ENCODE measurements at places on chromosomes 12 and 14.

GRCh38 chr12:20486233-20486632, 117.9 kb downstream of the PDE3A start:
- no peak for DNase-seq

- DNase-seq = no peak
These were observed 334 bp upstream of the TMEM132C start for GRCh38 chr12:128266541-128267130.

GRCh38 chr12:38141239-38141638, 175.3 kb upstream of the ALG10B start:
- no peak for DNase-seq

- DNase-seq = no peak
These were observed 55.3 kb downstream of the DERA start for GRCh38 chr12:15966426-15966825.

DNA sequence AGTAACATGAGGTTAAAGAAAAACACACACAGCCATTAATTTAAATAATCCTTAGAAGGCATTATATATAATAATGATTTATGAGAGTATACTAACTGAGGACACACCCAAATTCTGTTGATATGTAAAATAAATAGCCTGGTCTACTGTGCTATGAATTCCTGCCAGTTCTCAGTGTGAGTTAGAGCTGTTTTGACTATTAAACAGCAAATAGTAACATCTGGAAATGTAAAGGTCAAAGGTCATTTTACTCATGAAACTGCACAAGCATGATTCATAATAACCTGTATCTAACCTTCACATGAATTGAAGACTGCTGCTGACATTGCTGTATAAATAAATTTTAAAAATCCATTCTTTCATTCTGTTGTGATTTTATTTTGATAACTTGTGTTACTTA, 966.7 kb downstream of the SLC6A15 start:
- DNase-seq = no peak

- no peak for DNase-seq
These were observed 70.4 kb upstream of the KITLG start for GRCh38 chr12:88650715-88651114.

DNA sequence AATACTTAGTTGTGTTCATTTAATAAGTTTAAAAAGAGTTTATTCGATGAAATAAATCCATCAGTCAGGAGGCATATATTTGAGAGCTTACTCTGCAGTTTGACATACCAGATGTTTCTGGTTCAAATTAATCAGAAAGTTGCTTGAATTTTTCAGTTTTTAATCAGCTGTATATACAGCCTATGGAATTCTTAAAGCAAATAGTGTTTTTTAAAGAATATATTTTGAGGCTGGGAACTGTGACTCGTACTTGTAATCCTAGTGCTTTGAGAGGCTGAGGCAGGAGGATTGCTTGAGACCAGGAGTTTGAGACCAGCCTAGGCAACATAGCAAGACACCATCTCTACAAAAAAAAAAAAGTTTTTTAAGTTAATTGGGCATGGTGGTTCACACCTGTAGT, 112.1 kb downstream of the MON2 start:
- DNase-seq = no peak

DNA sequence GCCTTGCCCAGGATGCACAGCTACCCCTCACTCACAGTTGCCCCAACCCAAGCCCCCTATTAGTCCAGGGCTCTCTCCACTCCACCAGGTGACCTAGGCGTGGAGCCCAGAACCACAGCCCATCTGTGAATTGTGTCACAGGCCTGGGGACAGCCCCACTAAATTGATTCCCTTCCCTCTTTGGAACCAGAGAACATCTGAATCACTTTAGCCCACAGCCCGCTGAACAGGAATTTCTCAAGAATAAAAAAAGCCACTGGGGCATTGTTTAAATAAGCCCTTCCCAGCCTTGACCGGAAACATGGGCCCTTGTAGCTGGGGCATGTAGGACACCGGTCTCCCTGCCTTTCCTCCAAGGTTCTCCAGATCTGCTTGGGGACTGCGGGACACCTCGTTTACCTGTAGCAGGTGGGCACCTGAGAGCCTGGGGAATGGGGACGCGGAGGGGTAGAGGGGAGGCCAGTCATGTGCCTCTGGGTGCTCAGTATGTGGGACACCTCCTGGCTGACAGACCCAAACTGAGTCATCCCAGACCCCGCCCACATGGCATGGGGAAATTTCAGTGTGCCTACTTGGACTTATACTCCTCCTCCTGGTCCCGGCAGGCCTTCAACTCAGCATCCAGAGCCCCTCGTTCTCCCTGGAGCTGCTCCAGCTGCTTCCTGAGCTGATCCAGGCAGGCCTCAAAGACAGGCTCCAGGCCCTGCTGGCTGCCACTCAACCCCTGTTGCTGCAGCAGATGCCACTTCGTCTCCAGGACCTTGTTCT, 1.3 kb downstream of the KRT78 start:
- DNase-seq = no peak

GRCh38 chr12:58887068-58887467, 33.2 kb downstream of the LRIG3 start:
- no peak for DNase-seq

GRCh38 chr12:13147688-13148484, 44.4 kb upstream of the GSG1 start:
- DNase-seq = no peak

DNA sequence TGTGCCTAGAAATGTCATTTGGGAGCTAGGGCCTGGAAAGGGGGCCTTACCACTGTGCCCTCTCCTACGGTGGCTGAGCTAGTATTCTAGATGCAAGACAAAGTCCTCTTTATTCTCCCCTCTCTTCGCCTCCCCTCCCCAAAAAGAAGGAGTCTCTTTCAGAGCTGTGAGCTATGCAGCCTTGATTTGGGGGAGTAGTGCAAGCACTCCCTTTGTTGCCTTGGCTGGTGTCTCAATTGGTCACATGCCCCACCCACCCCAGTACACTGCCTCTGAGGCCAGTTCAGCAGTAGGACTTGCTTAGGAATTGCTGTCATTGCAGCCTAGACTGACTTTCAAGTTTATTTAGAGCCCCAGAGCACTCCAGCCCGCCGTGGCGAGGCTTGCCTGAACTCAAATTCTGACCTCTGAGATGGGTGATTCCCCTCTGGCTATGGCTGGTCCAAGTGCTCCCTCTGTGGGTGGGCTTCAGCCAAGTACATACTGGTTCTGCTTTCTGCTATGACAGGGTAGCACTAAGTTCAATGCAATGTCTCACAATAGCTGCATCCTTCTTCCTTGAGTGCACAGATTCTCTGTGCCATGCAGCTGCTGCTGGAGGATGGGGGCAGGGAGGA, 37.0 kb upstream of the FBXO33 start:
- DNase-seq = no peak

GRCh38 chr12:62562846-62563245, 96.2 kb downstream of the MON2 start:
- DNase-seq = no peak

GRCh38 chr12:18967814-18968213, 161.7 kb upstream of the PLEKHA5 start:
- no peak for DNase-seq

DNA sequence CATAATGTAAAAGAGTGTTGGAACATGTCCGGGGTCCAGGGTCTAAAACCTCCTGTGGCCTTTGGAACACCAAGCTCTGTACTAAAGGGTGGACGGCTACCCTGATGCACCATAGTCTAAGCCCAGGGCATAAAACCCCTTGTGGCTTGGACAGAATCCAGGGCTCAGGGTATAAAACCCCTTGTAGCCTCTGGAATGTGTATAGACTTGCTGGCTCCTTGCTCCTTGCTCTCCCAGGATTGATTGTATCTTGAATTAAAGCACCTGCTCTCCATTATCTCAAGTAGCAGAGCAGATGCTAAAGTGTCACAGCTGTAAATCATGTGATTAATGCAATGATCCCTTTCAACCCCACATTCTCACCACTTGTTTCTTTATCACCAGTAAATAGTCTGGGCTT, 556.5 kb downstream of the LRFN5 start:
- no peak for DNase-seq

DNA sequence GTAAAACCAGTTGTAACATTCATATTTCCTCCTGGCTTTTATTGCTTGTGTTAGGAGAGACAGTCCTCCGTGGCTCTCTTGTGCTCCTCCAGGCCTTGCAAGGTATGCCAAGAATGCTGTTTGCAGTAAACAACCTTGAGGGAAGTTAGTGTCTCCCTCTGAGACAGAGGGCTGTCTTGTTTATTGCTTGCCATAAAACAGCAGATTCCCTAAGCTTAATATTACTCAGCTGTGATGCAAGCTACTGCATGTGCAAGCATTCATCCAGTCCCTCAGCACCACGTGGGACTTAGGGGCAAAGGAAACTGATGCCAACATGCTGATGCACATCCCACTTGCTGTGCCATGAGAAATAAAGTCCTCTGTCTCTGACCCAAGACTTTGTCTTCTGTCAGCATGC, 6.6 kb downstream of the POMT2 start:
- no peak for DNase-seq
